Substantia nigra (tissue), 51 donors: ENCODE measurements at places on chromosomes 2 and 18.

GRCh38 chr2:1605102-1606045 is 138.9 kb downstream of the PXDN start:
- no peak for DNase-seq

- DNase-seq = no peak
Observed at GRCh38 chr2:133369901-133370658, 198.2 kb downstream of the NCKAP5 start.

GRCh38 chr2:29655391-29656086 is 265.8 kb downstream of the ALK start:
- no peak for DNase-seq

GRCh38 chr2:88095022-88095421 is 27.4 kb downstream of the SMYD1 start:
- no peak for DNase-seq

- no peak for DNase-seq
Observed at GRCh38 chr2:187982668-187983067, 309.0 kb upstream of the GULP1 start.

DNA sequence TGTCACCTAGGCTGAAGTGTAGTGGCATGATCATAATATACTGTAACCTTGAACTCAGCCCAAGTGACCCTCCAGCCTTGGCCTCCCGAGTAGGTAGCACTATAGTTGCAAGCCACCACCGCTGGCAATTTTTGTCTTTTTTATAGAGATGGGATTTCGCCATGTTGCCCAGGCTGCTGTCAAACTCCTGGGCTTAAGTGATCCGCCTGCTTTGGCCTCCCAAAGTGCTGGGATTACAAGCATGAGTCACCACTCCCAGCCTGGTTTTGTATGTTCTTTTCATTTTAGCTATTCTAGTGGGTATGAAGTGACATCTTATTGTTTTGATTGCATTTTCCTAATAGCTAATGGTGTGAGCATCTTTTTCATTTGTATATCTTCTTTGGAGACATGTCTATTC is 11.3 kb upstream of the EXOC6B start:
- no peak for DNase-seq

DNA sequence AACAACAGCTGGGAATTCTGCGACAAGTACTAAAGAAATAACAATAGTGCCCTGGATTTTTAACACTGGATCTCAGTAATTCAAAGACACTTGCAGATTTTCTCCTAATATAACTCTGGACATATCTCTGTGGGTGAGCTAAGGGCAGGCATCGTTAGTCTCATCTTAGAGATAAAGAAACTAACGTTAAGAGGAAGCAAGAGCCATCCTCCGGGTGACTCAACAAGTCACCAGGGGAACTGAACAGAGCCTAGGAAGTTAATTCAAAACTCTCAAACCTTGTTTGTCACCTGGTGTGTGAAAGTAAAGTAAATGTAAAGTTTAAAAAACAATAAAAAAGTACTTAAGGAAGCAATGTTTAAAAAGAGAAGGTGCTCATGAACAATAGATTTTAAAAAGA is 41.6 kb upstream of the NRP2 start:
- no peak for DNase-seq

DNA sequence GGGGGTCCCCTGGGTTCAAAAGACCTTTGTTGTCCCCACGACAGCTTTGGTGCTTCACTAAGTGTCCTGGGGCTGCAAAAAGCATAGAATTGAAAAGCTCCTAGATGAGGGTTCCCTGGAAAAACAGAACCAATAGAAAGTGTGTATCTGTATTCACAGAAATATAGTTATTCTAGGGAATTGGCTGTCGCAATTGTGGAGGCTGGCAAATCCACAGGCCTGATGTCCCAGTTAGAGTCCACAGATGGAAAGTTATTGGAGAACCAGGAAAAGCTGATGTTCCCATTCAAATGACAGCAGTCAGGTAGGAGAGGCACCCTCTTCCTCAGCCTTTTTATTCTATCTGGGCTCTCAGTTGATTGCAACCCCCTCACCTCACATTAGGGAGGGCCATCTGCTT is 65.5 kb downstream of the LONRF2 start:
- no peak for DNase-seq

GRCh38 chr2:28209864-28210263 is 182.8 kb upstream of the FOSL2 start:
- DNase-seq = no peak
